ENCODE measurements at places on chromosomes 2 and 18. TPM values are rescaled to one million over a fixed set of nuclear protein-coding genes. Genes with fewer than 3 reads are reported as not detected.

Gene ODC1
- total RNA-seq: 235 TPM

Gene DSC3
- 0.13 TPM for total RNA-seq

Gene MPPE1
- 14.1 TPM for total RNA-seq

Gene MAPRE2
- 50.2 TPM for total RNA-seq

Gene FBXO36
- total RNA-seq: 2.6 TPM

Gene RFX8
- 2.3 TPM for total RNA-seq

Gene CFAP221
- total RNA-seq: not detected

Gene PARD6G
- total RNA-seq: 1.9 TPM

Gene MAP2
- 29.4 TPM for total RNA-seq

Gene GPR35
- total RNA-seq: not detected

Gene CDCA7
- total RNA-seq: 22.5 TPM

Gene SALL3
- not detected for total RNA-seq

Gene CCDC74A
- 6.6 TPM for total RNA-seq

Gene PLCL1
- 2.0 TPM for total RNA-seq

Gene NEU4
- total RNA-seq: not detected

Gene ERFE
- 1.3 TPM for total RNA-seq

Gene TLX2
- total RNA-seq: not detected

Gene ANKRD30BL
- total RNA-seq: not detected

Gene NOL4
- total RNA-seq: not detected

Gene CD207
- total RNA-seq: not detected

Gene MAL
- not detected for total RNA-seq

Gene PDE11A
- under 0.01 TPM for total RNA-seq

Gene TUBA3E
- total RNA-seq: not detected

Gene MOB1A
- total RNA-seq: 112 TPM

Gene HOXD9
- 13.6 TPM for total RNA-seq

Gene ABCB11
- 0.05 TPM for total RNA-seq

Gene NAT8
- not detected for total RNA-seq

Gene CYP27C1
- not detected for total RNA-seq

Gene NTSR2
- total RNA-seq: not detected

Gene BOK
- total RNA-seq: 111 TPM

Gene ACTR2
- 98.9 TPM for total RNA-seq

Gene MGAT4A
- 68.6 TPM for total RNA-seq

Gene HOXD3
- total RNA-seq: 4.6 TPM

Gene GATA6
- total RNA-seq: 3.8 TPM

Gene ICOS
- total RNA-seq: not detected

Gene SH3RF3
- total RNA-seq: 18.1 TPM

Measured in mammary microvascular endothelial cell (primary cell).